ENCODE measurements at places on chromosomes 12 and 14.

DNA sequence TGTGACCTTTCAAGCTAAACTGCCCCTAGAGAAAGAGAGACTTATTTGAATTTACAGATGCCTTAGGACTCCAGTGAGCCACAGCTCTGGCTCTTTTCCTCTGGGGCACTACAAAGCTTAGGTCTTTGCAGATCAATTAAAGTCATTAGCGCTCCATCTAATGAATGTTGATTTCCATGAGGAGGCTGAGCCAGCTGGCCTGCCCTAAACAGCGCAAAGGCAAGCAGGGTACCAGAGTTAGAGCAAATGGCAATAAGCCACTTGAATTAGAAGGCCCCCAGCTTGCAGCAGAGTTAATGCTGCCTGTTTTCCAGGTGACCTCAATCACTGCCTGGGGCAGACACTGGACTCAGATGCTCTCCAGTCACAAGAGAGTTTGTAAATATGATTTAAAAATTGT, 695.3 kb downstream of the DIO2 start:
- DNase-seq, result no peak

DNA sequence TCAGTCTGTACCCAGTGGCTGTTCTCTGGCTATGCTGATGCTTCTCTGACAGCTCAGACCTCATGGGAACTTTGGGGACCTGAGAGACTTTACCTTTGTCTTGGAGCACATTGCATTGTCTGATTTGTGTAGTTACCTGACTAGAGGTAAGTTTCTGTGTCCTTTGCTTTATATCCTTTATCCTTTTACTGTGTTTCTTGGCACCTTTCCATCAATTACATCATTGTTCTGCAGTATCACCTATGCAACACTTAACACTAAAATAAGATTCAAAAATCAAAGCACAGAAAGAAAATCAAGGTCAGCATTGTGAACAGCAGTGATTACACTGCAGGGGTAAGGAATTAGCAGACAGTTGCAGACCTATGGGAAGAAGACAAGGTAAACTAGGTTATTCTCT, 43.8 kb downstream of the SLC35F4 start:
- no peak for DNase-seq

GRCh38 chr14:70886421-70887206, 20.6 kb upstream of the PCNX1 start:
- DNase-seq, result peak; percentile 93

GRCh38 chr14:37197421-37198272, at the start of gene MIPOL1:
TSS of gene MIPOL1 (plus strand) at chr14:37197937. CDS start at chr14:37247889, 49,952 bp downstream.
- DNase-seq, result no peak

GRCh38 chr12:11171969-11172675, 1.1 kb downstream of the SMIM10L1 start:
- DNase-seq, result no peak

- no peak for DNase-seq
These were observed 8.5 kb downstream of the STXBP6 start for GRCh38 chr14:25041484-25041883.

DNA sequence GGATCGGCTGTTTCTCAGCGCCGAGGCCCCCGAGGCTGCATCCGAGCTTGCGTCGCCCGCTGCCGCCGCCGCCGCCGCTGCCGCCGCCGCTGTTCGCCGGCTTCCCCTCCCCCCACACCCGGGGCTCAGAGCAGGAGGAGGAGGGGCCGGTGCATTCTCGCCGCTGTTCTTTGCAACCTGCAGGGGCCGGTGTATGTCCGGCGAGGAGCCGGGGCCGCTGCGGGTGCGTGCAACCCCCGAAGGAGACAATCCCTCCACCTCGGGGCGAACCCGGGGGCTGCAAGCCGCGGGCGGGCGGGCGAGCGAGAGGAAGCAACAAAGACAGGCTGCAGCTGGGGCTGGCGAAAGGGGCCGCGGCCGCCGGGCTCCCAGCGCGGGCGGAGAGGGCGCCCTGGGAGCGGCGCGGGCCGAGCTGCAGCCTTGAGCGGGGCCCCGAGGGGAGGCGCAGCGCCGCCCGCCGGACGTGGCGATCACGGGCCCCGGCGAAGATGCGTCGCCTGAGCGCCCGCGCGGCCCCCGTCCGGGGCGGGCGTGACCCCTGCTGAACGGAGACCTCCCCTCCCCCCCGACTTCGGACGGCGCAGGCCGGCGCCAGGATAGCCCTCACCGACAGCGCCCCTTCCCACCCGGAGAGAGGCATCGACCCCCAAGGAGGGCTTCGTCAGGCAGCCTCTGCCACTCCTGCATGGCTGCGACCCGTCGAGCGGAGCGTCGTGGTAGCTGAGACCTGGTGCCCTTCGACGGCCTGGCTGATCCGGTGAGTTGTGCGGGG, 702 bp downstream of the FAM222A start:
- peak; percentile 68 for DNase-seq

GRCh38 chr12:43815416-43815815, 9.3 kb upstream of the TWF1 start:
- DNase-seq, result no peak

All from KBM-7 (cell line).